Head of caudate nucleus (tissue), 42 donors: ENCODE measurements at places on chromosomes 13 and 19.

GRCh38 chr19:51737389-51737788 is 13.6 kb upstream of the HAS1 start:
- DNase-seq = no peak

- DNase-seq = no peak
Measured at GRCh38 chr13:100394005-100394695, 194.4 kb downstream of the GGACT start.

- no peak for DNase-seq
Measured at GRCh38 chr19:18780631-18781030, 10.5 kb downstream of the COMP start.

DNA sequence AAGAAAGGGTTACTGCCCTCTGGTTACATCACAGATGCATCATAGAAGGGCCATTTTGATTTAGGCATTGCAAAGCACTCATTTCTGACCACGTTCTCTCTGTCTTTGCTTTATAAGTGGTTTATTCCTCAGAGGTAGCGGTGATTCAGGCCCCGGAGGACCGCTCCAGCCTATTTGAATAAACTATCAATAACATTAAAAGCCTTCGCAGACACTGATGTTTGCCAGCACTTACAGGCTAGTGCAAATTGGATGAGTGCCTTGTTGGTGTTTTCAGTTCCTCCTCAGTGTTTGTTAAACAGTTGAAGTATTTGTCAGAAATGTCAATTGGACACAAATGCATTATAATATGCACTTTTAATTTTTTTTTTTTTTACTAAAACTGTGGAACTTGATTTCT is 120.2 kb downstream of the RXFP2 start:
- DNase-seq = no peak

GRCh38 chr13:33487575-33488243 is 202.2 kb upstream of the STARD13 start:
- DNase-seq = no peak

DNA sequence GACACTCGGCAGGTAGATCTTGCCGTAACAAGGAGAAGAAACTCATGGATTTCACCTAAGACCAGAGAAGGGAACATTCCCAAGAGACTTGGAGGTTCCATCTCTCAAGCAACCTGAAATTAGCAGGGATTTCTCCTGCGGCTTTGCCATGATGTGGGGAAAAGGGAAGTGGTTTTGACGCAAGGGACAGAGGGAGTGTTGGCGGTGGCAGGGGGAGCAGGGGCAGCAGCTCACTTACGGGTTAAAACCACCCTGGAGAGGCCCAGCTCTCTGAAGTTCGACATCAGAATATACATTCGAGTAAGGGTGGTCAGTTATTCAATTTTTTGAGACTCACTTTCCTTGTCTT is 76.1 kb upstream of the POMP start:
- DNase-seq = no peak

DNA sequence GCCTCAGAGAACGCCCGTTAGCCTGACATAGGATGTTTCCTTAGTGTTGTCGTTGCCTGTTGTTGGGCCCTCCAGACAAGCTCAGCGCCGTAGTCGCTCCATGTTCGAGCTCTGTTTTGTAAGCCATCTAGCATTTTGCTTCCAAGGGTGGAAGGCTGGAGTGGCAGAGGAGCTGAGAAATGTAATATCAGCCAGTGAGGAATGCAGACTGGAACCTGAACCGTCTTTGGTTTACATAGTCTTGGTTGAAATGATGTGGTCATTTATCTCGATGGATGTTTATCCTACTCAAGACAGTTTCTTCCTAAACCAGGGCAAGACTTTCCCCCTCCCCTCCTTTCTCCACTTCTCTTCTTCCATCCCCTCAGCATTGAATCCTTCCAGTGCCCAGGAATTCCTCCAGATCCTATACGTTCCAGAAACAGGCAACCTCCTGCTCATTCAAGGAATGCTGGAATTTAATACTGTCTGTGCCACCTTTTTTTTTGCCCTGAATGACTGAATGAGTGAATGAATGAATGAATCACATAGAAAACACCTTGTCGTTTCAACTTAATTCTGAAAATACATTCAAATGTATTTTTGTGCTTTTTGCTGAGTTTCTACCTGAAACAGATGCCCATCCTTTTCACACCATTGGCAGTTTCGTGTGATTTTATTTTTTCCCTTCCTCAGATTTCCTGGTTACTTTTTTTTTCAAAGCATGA is 109.5 kb upstream of the MBNL2 start:
- DNase-seq = no peak

DNA sequence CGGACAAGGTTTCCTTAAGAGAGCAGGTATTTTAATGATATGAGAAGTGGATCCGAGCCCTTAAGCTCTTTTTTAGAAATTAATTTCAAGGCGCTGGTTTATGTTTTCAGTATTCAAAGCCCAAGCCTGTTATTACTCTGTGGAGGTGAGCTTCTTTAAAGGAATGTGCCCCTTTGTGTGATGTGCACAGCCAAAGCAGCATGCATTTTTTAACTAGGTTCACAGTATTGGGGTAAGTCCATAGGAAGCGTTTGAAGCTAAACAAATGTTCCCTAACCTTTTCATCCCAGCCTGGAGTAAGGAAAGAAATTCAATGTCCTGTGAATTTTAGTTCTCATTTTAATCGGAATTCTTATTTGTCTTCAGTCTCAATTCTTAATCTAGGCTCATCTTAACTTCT is 217.5 kb downstream of the KCTD12 start:
- DNase-seq = no peak

DNA sequence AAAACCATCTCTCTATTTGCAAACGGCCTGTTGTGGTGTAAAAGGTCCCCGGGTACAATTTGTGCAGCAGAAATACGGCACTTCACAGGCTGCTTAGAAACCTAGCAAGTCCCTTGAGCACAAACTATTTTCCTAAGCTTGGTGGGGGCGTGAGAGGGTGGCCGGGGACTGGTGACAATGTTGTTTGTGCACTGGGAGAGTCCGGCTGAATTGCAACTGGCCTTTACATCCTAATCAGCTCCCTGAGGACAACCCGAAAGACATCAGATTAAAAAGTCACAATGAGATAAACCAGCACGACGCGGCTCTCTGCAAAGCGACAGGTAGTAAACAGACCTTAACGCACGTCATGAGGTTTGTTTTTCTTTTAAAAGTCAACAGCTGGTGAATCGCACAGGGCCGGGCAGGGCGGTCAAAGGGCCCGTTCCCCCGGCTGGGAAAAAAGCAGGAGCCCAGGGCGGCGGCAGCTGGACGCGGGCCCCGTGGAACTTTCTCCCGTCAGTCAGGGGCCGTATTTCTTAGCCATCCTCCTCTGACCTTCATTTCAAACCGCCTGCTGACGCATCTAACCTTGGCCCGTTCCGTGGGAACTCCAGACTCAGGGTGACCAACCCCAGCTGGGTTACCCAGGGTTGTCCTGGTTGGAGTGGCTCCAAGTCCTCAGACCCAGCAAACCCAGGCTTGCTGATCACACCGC is 112.3 kb downstream of the GADD45B start:
- peak; percentile 29 for DNase-seq

GRCh38 chr13:101512650-101513049 is 60.2 kb downstream of the ITGBL1 start:
- no peak for DNase-seq

DNA sequence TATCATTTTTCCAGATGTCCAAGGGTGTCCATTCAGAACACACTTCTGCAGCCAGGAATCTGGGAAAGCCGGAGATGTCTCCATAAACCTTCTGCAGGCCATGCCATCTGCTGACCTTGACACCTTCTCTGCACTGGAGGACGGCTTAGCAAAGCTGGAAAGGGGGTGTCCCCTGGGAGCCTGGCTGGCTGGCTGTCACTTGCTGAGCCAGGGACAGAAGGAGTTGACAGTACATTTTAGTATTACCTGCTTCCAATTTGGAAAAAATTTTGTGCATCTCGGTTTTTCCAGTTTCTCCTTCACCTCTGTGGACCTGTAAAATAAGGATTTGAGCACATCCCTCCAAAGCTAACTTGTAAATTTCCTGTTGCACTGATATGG is 8.1 kb upstream of the CHST8 start:
- DNase-seq = no peak

- no peak for DNase-seq
Measured at GRCh38 chr19:13252569-13253335, 102.5 kb downstream of the IER2 start.

DNA sequence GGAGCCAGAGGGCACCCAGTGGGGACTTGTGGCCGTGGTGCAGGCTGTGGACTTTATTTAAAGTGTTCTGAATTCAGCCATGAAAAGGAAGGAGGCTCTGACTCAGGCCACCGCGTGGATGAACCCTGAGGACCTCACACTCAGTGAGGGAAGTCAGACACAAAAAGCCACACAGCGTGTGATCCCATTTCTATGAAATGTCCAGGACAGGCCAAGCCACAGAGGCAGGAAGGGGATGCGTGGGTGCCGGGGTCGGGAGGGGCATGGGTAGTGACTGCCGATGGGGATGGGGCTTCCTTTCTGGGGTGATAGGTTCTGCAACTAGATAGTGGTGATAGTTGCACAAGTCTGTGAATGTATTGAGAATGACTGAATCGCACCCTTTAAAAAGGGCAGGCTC is 8.7 kb upstream of the ZBTB7A start:
- no peak for DNase-seq

- no peak for DNase-seq
Measured at GRCh38 chr19:1752757-1753728, at the start of gene ONECUT3. TSS of gene ONECUT3 (plus strand) at chr19:1753506. CDS start at chr19:1753663, 157 bp downstream.

DNA sequence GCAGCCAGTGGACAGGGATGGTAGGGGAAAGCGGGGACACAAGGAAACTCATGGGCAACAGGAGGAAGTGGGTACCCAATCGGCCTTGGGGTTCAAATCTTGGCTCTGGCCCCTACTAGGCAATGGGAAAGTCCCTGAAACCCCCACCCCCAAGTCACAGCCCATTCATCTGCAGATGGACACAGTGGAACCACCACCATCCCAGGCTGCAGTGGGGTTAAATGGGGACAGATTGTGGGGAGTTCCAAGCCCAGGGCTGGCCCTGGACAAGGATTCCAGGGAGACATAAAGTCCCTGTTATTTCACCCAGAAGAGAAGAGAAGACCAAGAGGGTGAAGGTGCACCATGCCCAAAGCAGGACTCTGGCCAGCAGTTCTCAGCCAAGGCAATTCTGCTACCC is 48.5 kb downstream of the CPAMD8 start:
- DNase-seq = no peak

DNA sequence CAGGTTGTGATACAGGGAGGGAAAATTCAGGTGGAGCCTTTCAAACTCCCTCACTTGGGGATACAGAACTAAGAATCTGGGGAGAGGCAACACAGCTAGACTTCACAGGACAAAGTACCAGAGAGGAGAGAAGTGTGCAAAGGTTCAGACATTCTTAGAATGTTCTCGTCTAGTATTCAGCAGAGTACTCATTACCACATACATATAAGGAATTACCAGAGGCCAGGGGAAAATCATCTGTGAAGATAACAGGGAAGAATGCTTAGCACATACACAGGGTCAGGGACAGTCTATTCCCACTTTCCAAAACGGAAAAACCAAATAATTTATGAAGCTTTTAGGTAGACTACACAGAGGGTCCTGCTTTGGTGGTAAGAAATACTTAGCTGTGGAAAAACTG is 58.1 kb downstream of the TRPC4 start:
- no peak for DNase-seq

GRCh38 chr13:43089912-43090498 is 66.6 kb downstream of the DNAJC15 start:
- DNase-seq = no peak

- DNase-seq = no peak
Measured at GRCh38 chr13:53743906-53744305, 715.3 kb downstream of the OLFM4 start.

DNA sequence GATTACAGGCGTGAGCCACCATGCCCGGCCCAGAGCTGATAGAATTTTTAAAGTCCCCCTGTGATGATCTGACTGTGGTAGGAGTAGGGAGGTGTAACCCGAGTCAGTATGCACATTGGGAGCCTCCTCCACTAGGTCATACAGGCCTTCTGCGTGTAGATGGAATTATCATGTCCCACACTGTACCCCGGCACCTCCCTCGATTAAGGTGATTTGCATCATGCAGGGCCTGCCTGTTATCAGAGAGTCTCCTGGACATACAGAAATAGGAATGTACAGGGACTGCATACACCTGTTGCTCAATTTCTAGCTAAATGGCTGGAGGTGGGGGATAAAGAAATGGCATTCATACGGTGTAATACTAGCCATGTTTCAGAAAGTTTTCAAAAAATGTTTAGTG is 922 bp upstream of the ERVK3-1 start:
- no peak for DNase-seq

GRCh38 chr13:50733392-50733791 is 110.1 kb downstream of the DLEU7 start:
- DNase-seq = no peak

- DNase-seq = no peak
Measured at GRCh38 chr13:110107568-110108347, 199.2 kb downstream of the COL4A1 start.

DNA sequence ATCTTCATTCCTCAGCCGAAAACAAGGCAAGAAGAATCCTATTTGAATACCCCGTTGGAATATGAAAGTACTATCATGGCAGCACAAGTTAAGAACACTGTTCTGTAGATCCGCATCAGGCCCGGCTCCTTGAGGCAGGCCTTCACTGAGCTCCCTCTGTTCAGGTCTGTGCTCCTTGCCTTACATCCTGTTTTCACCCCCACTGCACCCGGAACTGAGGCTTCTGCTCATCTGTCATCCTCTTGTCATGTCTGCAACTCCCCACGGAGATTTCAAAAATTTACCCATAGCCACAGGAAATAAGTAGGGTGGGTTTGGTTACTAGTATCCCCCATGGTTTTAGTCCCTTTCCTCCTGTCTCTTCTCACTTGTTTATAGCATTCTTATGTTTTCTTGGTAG is 861.9 kb downstream of the GPC5 start:
- no peak for DNase-seq

DNA sequence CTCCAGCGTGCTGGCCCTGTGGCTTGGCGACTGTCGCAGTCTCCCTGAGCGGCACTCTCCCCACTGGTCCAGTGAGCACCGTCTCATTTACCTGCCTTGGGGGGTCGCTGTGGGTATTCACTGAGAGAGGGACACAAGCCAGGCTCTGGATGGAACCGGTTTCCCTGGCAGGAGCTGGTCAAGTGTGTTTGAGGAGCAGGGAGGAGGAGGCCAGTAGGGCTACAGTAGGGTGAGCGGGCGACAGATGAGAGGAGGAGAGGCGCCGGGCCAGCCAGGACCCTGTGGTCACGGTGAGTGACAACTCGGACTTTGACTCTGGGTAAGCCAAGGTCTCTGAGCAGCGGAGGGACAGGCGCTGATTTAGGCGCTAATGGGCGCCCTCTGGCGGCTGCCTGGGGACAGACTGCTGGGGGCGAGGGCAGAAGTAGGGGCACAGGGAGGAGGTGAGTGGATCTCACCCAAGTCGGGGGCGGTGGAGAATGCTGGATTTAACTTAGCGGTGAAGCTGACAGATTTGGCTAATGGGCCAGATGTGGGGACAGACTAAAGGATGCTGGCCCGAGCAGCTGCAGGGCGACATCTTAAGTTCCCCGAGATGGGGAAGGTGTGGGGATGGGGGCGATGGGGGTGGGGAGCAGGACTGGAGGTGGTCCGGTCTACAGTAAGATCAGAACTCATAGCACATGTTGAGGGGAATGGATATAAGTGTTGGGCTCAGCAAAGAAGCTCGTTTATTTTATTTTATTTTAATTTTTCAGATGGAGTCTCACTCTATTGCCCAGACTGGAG is 4.7 kb upstream of the PRMT1 start:
- peak; percentile 83 for DNase-seq

- peak; percentile 27 for DNase-seq
Measured at GRCh38 chr13:94192431-94192975, 287.0 kb downstream of the DCT start.
